Activated B cell treated with CpG ODN at 0.5 μM for 24 hours (primary cell): ENCODE measurements at places on chromosomes 13 and 19. TPM values are rescaled to one million over a fixed set of nuclear protein-coding genes. Genes with fewer than 3 reads are reported as not detected.

The TMEM145 gene
- not detected in 2 replicates for total RNA-seq

The SIGLEC5 gene
- 0.22 TPM in 1 of 2 replicates, not detected in the other for total RNA-seq

The CFAP97D2 gene
- not detected in 2 replicates for total RNA-seq

- H3K4me1 ChIP-seq = no peaks in the 10 kb centered on the region
- no peaks in the 10 kb centered on the region for H3K36me3 ChIP-seq
- no peak overlapping the region for H3K27ac ChIP-seq
- H3K4me3 ChIP-seq = no peak overlapping the region
- no peak for DNase-seq
- H3K27me3 ChIP-seq = no peaks in the 10 kb centered on the region
Observed at GRCh38 chr13:106098778-106099177, 436.7 kb downstream of the EFNB2 start.

- DNase-seq = no peak
- H3K4me3 ChIP-seq = no peak overlapping the region
- H3K36me3 ChIP-seq = peaks cover 33% of the 10 kb centered on the region
- no peak overlapping the region for H3K27ac ChIP-seq
- no peaks in the 10 kb centered on the region for H3K4me1 ChIP-seq
- H3K27me3 ChIP-seq = peaks cover 8% of the 10 kb centered on the region
Observed at GRCh38 chr13:98792321-98792720, 39.8 kb upstream of the SLC15A1 start.

- no peak overlapping the region for H3K27ac ChIP-seq
- no peak overlapping the region for H3K4me3 ChIP-seq
- H3K27me3 ChIP-seq = no peaks in the 10 kb centered on the region
- H3K36me3 ChIP-seq = peaks cover 17% of the 10 kb centered on the region
Observed at GRCh38 chr19:1837625-1838105, 10.6 kb downstream of the REXO1 start.

GRCh38 chr13:75090872-75091615 is 390.9 kb downstream of the TBC1D4 start:
- no peak overlapping the region for H3K4me3 ChIP-seq
- no peaks in the 10 kb centered on the region for H3K36me3 ChIP-seq
- H3K4me1 ChIP-seq = no peaks in the 10 kb centered on the region
- H3K27ac ChIP-seq = no peak overlapping the region
- H3K27me3 ChIP-seq = no peaks in the 10 kb centered on the region

DNA sequence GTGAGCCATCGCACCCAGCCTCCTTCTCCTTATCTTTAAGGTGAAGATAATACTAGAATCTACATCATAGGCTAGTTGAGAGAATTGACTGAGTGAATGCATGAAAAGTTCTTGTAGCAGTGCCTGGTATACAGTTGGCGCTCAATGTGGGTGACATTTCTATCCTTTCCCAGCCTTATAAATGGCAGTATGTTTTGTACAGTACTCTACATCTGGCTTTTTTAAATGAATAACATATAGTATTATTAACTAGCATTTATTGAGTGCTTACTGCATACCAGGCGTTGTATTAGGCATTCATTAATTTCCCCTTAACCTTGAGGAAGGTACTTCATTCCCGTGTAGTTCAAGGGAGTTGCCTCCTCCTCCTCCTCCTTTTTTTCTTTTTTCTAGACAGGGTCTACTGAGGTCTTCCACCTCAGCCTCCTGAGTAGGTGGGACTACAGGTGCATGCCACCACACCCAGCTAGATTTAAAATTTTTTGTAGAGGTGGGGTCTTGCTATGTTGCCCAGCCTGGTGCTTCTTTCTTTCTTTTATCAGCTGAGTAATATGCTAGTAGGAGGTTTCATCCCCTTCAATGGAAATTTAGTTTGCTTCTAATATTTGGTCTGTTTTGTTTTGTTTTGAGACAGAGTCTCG is 2.8 kb downstream of the C5AR1 start:
- no peaks in the 10 kb centered on the region for H3K36me3 ChIP-seq
- DNase-seq = no peak
- no peaks in the 10 kb centered on the region for H3K4me1 ChIP-seq
- no peak overlapping the region for H3K4me3 ChIP-seq

DNA sequence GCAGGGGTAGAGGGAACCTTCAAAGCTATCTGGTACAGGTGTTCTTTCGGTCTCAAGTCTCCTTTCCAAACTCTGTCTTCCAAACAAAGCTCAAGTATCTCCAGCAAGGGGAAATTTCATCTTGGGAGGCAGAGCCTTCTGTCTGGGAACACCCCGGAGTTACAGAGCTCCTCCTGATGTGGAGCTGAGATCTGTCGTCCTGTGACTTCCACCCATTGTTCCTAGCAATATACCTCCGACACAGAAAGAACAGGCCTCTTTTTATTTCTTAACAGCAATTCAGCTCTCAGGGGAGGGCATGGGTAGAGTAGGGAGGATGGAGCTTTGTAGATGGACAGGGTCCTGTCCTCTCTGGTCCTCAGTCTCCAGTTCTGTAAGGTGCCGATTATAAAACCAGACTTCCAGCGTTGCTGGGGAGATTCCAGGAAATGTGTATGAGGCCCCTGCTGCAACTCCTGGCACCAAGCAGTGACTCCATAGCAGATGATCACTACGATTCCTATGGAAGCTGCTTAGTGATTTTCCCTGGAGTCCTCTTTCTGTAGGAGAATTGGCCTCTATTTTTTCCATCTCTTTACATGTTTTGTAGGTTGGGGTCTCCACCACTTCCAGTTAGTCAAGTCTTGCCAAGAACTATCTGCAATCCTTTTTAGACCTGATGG is 56.0 kb upstream of the ARGLU1 start:
- DNase-seq = no peak
- H3K36me3 ChIP-seq = no peaks in the 10 kb centered on the region
- no peak overlapping the region for H3K27ac ChIP-seq
- peaks cover 34% of the 10 kb centered on the region for H3K27me3 ChIP-seq

- no peaks in the 10 kb centered on the region for H3K36me3 ChIP-seq
- no peaks in the 10 kb centered on the region for H3K27me3 ChIP-seq
- no peak overlapping the region for H3K27ac ChIP-seq
- peaks cover 22% of the 10 kb centered on the region for H3K4me1 ChIP-seq
- DNase-seq = no peak
- no peak overlapping the region for H3K4me3 ChIP-seq
Observed at GRCh38 chr13:98974053-98974452, 3.8 kb downstream of the DOCK9 start.

DNA sequence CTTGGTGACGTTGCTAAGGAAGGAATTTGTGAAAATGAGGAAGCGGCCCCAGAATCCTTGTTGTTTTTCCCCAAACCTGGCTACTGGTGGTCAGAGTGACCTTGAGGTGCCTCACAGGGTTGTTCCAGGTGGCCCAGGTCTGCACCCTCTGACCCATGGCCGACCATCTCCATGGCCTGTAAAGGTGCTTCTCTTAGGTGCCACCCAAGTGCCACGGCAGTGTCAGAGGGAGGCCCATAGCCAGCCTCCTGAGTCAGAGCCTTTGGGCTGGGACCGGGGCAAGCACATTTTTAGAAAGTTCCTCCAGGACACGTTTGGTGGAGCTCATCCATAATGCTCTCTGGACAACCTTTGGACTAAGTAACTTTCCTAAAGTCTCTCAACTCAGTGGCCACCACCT is 83.9 kb upstream of the IRS2 start:
- no peaks in the 10 kb centered on the region for H3K36me3 ChIP-seq
- H3K4me3 ChIP-seq = no peak overlapping the region
- peaks cover 3% of the 10 kb centered on the region for H3K4me1 ChIP-seq

DNA sequence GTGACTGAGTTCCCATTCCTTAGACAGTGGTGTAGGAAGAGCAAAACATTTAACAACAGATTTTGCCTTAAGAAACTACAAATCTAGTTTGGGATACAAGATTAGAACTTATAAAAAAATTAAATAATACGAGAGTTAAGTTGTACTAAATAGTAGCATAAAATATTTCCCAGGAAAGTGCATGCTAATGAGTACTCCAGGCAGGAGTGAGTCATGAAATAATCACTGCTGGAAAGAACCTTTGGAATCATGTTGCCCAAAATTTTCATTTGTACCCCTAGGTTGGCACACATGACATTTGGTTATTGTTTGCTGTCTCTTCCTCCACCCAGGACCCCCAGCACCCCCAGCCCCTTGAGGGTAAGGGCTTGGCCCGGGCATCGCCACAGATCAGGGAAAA is 26.3 kb upstream of the KL start:
- DNase-seq = no peak
- H3K27ac ChIP-seq = no peak overlapping the region
- H3K4me1 ChIP-seq = peaks cover 6% of the 10 kb centered on the region
- H3K4me3 ChIP-seq = no peak overlapping the region

GRCh38 chr13:80340651-80341100 is 250 bp downstream of the SPRY2 start:
- H3K36me3 ChIP-seq = no peaks in the 10 kb centered on the region
- peak; percentile 27 for DNase-seq
- H3K4me1 ChIP-seq = peaks cover 25% of the 10 kb centered on the region
- H3K27ac ChIP-seq = peak overlapping the region; percentile 65
